ENCODE measurements at places on chromosomes 4 and X.
A peak's percentile ranks its signal among the peaks of the same experiment; 100 is the strongest.

- peak; percentile 30 for DNase-seq
Observed at GRCh38 chr4:168487282-168488035, 7.2 kb upstream of the DDX60L start.

DNA sequence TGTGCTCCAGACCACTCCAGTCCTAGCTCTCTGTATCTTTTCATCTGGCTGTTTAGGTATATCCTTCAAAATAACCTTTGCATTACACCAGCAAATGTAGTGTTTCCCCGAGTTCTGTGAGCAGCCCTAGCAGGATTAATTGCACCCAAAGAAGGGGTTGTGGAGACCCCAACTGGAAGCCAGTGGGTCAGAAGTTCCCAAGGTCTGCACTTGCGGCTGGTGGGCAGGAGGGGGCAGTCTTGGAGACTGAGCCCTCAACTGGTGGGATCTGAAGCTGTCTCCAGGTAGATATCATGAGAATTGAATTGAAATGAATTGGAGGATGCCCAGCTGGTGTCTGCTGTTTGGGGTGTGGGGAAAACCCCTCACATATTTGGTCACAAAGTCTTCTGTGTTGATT lies 1485.3 kb upstream of the TENM3 start:
- no peak for DNase-seq

DNA sequence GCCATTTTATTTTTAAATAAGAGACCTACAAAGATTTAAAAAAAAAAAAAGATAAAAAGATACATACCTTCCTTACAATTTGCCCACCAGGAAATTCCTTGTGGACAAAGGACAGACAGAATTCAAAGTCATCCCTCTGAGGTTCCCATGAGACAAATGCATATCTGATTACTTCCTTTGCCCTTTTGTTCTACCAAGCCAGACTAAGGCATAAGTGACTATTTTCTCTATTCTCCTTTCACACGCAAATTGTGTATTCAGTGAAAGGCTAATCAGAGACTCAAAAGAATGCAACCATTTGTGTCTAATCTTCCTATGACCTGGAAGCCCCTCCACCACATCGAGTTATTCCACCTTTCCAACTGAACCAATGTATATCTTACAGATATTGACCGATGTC lies 691.7 kb downstream of the FAM133A start:
- no peak for DNase-seq

DNA sequence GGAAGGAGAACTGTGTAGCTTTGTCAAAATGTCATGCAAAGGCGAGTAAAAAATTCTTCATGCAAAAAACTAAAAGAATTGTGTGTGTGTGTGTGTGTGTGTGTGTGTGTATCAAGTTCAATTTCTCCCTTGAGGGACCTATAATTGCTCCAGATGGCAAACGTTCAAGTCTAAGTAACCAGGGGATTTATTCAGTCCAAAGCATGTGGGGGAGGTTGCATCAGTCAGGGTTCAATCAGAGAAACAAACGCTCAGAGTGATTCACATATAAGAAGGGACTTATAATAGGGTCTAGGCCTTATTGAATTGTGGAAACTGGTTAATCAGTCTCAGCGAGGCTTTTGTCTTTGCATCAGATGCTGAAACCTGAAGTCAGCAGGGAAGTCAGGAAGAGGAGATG lies 5.0 kb downstream of the DCAF8L1 start:
- no peak for DNase-seq

DNA sequence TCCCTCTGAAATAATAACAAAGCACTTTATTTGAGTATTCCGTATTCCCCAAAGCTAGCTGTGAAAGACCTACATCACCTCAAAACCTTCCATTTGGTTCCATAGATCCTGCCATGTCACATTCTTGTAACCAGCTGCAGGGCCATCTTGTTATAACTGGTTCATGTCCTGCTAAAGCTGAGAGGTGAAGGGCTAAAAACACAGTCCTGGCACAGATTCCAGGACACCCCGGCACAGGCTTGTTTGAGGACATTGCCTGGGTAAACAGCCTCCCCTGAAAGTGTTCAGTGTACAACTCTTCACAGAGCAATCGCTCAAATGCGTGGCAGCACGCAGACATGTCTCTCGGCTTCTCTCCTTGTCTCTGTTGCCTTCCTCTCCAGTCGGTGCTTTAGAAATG lies 129.2 kb downstream of the MANBA start:
- DNase-seq = no peak

DNA sequence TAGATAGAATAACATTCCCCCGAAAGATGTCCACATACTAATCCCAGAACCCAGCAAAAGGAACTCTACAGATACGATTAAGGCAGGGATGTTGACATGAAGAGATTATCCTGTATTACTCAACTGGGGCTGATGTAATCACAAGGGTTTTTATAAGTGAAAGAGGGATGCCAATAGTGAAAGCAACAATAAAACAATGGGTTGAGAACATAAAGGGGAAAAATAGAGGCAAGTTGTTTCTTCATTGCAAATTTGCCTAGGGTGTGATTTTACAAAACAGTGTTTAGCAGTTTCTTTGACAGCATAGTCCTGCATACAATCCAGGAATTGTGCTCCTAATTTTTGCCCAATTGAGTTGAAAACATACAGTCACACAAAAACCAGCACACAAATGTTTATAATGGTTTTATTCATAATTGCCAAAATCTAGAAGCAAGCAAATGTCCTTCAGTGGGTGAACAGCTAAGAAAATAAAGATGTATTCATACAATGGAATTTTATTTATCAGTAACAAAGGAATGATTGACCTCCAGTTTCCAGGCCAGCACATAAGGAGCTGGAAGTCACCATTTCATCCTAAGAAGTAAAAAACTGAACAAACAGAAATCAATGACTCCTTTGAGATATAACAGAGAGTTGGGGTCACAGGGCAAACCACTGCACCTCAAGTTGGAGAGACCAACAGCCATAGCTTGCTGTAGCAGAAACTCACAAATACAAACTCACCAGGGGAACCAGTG lies 107.2 kb downstream of the CENPC start:
- DNase-seq = peak; percentile 58

GRCh38 chrX:7092543-7092942 lies 55.0 kb upstream of the STS start:
- DNase-seq = no peak

GRCh38 chrX:97740886-97741285 lies 857.2 kb downstream of the RPA4 start:
- DNase-seq = no peak

DNA sequence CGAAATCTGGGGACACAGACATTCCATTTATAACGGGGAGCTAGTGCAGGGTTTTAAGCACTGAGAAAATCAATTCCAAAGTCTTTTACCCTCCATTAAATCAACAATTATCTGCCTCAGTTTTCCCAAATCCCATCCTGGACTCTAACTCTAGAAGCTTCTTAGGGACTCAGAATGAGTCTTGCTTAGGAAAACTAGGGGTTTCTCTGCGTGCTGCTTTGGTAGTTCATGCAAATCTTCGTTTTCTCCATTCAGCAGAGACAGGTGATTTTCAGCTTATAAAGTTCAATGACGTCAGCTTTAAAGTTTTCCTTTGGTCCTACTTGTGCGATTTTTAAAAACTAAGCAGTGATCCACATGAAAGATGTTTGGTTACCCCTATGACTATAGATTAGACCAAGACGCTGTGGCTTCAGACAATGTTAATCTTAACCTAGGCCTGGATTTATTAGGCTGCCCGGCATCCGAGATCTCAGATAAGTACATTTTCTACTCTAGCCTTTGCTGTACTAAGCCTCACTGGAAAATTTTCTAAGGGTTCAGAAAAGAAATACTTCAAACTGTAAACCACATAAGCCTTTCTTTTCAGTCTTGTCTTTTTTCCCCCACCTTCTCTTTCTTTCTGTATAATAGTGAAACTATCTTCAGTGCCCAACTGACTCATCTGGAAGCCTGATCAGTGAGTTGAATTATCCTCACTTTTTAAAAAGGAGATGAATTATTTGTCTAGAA lies 121.4 kb upstream of the GATB start:
- DNase-seq = no peak

DNA sequence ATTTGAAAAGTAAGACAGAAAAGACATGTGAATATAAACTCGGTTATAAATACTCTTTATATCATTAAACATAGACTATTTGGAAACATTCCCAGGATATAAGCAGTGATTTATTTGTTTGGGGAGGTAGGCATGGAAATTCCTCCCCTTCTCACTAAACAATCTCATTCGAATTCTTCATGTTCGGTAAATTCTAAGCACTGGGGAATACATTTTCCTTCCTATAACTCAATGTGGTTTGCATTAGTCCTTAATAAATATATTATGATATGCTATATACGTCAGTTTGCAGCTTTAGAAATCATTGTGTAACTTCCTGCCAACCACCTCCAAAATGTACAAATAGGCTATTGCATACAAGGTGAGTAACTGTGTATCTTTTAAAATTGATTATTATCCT lies 99.6 kb downstream of the UGT8 start:
- no peak for DNase-seq

- DNase-seq = no peak
Observed at GRCh38 chr4:70849291-70849690, 9.6 kb upstream of the GRSF1 start.

GRCh38 chr4:140044337-140044902 lies 109.6 kb downstream of the MAML3 start:
- DNase-seq = no peak

DNA sequence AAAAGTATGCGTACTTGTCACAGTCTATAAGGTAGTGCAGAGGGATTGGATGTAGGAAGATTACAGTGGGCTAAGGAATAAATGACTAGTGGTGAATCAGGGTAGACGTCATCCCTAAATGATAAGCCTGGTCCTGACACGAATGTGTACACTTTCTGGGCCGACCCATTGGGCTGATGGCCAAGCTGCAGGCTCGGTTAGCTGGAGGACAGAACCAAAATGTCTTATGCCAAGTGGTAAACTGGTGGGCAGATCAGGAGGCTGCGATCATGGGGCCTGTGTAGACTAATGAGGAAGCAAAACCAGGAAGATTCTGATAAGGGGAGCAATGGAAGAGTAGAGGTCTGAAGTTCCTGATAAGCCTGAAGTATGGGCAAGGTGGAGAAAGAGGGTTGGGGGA lies 272.8 kb upstream of the GATB start:
- DNase-seq = no peak

GRCh38 chr4:73860917-73861316 lies 7.8 kb downstream of the PF4V1 start:
- no peak for DNase-seq

GRCh38 chr4:178316211-178316610 lies 874.0 kb upstream of the AGA start:
- DNase-seq = no peak

- DNase-seq = peak; percentile 100
Observed at GRCh38 chr4:705278-706082, at the start of gene PCGF3. Gene PCGF3, plus strand, starts transcription at chr4:705832. Its CDS starts 27,849 bp downstream, at chr4:733681.

- DNase-seq = peak; percentile 23
Observed at GRCh38 chr4:66204534-66205247, 534.4 kb upstream of the EPHA5 start.

- DNase-seq = peak; percentile 92
Observed at GRCh38 chrX:135003876-135004623, 13.3 kb downstream of the SMIM10 start.

GRCh38 chr4:93719552-93719951 lies 109.0 kb upstream of the ATOH1 start:
- no peak for DNase-seq

DNA sequence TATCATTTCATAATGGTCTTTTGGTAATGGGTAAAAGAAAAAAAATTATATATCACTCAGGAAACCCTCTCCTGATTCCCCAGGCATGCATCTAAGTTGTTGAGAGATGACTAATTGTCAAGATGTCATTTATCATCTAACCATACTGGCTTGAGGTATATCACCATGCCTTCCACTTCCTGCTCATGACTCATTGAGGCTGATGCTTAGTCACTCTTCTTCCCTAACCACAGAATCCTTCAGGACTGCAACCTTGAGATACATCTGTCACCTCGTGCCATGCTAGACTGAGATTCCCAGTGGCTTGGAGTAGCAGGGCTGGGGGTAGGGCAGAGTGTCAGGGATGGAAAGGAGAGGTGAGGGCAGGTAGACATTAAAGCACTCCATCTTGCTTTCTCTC lies 782.5 kb upstream of the INTU start:
- peak; percentile 43 for DNase-seq

DNA sequence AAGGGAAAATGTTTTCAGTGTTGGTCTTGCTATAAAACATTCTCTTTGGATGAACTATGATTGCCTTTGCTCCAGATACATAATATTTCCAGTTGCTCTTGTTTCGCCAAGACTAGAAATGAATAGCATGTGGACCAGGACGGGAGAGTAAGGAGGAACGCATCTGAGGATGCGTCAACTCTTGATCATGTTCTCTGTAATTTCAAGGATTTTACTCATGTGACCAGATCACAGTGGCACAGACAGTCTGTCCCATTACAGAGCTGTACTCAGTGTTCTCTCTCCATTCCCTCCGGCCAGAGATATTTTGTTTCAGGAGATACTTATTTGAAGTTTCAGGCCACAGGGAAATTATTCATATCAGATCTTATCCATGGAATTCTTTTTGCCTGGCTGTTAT lies 266.6 kb downstream of the MID1IP1 start:
- DNase-seq = no peak

- peak; percentile 50 for DNase-seq
Observed at GRCh38 chr4:25915353-25915705, 1.3 kb downstream of the SMIM20 start.

GRCh38 chr4:25790024-25790423 lies 72.8 kb downstream of the SEL1L3 start:
- no peak for DNase-seq

GRCh38 chr4:88211473-88212252 lies 53.2 kb upstream of the ABCG2 start:
- DNase-seq = peak; percentile 26

GRCh38 chrX:121256647-121257046 lies 209.2 kb downstream of the GLUD2 start:
- no peak for DNase-seq

- peak; percentile 73 for DNase-seq
Observed at GRCh38 chr4:87853108-87853507, 20.3 kb downstream of the MEPE start.

DNA sequence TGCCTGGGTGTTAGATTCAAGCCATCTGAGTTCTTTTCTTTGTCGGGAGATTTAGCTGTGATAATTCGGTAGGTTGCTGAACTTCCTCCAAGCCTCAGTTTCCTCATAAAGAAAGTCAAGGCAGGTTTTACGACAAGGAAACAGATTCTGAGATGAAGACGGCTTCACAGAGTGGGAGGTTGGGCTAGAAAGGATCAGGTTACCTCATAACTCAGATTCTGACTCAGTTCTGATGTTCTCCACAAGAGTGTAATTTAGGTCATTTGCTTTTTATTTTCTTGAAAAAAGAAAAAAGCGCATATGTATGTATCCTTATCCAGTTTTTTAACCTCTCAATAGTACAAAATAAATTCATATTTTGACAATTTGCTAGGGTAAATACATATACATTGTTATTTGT lies 47.2 kb upstream of the ELOVL6 start:
- DNase-seq = peak; percentile 42
